ENCODE measurements at places on chromosomes 4 and X.

DNA sequence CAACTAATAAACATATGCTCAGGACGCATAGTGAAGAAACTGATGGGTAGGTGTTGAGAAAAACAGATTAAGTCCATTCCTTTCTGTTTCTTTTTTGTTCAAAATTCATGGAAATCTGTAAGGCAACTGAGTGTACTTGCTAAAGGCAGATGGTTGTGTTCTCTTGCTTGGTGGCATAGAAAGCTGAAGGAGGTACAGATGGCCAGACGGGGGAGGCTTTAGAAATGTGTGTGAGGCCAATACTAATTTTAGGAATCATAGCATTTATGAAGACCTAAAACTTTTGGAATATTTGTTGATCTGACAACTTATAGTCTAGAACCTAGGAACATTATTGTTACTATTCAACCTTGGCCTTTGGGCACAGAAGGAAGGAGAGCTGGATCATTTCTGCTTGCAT, 56.8 kb upstream of the EMCN start:
- DNase-seq: no peak

DNA sequence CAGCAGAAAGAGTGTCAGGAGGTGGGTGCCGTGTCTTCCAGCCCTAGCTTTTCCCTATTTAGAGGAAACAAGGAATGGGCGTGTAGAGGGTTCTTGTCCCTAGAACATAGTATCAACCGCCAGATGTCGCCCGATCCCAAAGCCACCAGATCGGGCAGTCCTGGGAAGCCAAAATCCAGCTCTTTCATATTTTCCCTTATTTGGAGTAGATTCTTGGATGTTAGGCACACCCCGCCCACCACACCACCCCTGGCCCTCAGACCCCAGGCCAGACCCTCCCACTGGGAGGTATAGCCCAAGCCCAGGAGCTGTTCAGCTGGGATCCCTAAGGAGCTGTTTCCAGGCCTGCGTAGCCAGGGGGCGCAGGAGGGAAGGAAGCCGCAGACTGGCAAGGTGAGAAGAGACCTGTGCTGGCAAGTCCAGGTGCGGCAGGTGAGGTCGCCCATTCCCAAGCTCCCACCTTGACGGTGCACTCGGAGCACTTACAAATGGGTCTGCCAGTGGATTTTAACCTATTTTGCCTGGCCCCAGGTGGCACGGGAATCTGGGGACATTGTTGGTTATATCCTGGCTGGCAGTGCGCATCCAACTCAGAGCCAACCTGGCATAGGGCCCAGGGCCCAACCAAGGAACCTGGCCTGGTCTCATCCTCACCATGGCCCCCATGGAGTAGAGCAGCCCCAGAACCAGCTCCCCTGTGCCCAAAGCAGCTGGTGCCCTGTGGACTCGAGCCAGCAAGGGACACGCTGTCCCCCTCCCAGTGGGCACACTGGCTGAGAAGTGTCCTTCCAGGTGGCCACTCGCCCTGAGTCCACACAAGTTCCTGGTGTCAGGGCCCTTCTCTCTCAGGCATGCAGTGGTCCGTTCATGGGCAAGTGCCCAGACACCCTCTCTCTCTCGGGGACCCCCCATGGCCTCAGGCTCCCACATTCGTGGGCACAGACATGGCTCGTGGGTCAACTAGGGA, 811 bp downstream of the FLNA start:
- no peak for DNase-seq

DNA sequence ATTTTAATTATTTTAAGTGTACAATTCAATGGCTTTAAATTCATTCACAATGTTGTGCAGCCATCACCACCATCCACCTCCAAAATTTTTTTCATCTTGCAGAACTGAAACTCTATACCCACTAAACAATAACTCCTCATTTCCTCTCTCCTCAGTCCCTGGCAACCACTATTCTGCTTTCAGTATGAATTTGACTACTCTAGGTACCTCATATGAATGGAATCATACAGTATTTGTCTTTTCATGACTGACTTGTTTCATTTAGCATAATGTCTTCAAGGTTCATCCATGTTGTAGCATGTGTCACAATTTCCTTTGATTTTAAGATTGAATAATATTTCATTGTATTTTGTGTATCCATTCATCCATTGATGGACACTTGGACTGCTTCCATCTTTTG, 46.9 kb downstream of the KIF4A start:
- DNase-seq: no peak

- DNase-seq: no peak
These were observed 24.4 kb upstream of the PDE5A start for GRCh38 chr4:119652998-119653397.

- no peak for DNase-seq
These were observed 1.6 kb upstream of the RBM46 start for GRCh38 chr4:154779362-154779947.

GRCh38 chrX:26562156-26562555, 346.2 kb downstream of the MAGEB5 start:
- no peak for DNase-seq

- no peak for DNase-seq
These were observed 18.7 kb downstream of the SLC25A43 start for GRCh38 chrX:119417842-119418241.

- no peak for DNase-seq
These were observed 9.1 kb downstream of the ARX start for GRCh38 chrX:25006586-25007058.

DNA sequence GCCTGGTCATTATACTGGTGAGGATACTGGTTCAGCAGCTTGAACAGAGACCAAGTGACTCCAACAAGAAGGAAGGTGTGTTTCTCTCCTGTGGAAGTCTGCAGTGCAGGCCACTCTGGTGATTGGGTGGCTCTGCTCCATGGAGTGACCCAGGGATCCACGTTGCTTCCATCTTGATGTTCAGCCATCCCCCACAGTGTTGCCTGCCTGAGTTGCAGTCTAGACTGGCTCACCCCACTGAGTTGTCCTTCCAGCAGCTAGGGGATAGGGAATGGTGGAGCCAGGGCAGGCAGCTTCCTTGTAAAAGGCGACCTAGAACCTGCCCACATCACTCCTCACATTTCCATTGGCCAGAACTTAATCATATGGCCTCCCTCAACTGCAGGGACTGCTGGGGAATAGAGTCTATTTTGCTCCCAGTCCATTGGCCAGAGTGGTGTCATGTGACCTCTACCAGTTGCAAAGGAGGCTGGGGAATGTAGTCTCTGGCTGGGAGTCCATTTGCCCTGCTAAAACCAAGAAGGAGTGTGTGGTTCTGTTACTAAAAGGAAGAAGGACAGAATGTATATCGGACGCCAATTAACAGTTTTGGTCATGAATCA, 8.0 kb downstream of the MAN2B2 start:
- DNase-seq: no peak

GRCh38 chrX:10203617-10204016, 46.8 kb downstream of the CLCN4 start:
- DNase-seq: no peak

- no peak for DNase-seq
These were observed 21.9 kb upstream of the FAM47C start for GRCh38 chrX:36986231-36986630.

GRCh38 chr4:63851496-63851895, 557.8 kb downstream of the TECRL start:
- no peak for DNase-seq

DNA sequence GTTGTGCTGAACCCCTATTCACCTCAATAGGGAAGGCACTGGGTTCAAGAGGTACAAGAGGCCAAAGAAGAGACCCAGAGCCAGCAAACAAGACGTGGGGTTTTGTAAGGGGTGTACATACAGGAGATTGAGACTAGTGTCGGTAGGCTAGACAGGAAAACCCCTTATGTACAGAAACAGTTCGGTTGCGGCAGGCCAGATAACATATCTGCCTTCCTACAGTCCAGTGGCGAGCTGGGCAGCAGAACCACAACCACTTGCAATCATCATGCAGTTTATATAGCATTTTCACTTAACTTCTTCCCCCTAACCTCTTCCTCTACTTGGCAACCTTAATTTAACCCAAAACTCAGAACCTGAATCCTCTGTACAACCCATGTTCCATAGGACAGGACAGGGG, 422.2 kb downstream of the PDHA2 start:
- no peak for DNase-seq

Data from stimulated activated CD8-positive, alpha-beta memory T cell treated with anti-CD3 and anti-CD28 coated beads, Interleukin-2, amount 100 ng/mL, for 1 hour (primary cell).